Kasumi-1 (cell line): ENCODE measurements at places on chromosomes 5 and 9.

- DNase-seq: no peak
These were observed 11.8 kb upstream of the SEC16A start for GRCh38 chr9:136494531-136495215.

DNA sequence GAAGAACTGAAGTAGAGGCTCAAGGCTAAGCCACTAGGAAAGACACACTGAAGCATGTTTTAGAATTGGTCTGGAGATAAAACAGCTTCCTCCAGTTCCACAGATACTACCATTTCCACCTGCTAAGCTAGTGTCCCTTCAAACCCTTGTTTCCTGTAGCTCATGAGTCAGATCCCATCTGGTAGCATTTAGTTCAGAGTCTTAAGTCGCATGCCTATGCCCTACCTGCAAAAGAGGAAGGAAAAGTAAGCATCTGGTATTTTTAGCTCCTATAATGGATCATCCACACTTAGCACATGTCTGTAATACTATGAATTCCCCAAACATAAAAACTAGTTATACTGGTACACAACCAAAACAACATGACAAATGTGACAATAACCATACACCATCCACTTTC lies 92.1 kb downstream of the CDKN2A start:
- peak; percentile 63 for DNase-seq

- DNase-seq: no peak
These were observed 463.4 kb downstream of the PDE4D start for GRCh38 chr5:59430066-59430685.

DNA sequence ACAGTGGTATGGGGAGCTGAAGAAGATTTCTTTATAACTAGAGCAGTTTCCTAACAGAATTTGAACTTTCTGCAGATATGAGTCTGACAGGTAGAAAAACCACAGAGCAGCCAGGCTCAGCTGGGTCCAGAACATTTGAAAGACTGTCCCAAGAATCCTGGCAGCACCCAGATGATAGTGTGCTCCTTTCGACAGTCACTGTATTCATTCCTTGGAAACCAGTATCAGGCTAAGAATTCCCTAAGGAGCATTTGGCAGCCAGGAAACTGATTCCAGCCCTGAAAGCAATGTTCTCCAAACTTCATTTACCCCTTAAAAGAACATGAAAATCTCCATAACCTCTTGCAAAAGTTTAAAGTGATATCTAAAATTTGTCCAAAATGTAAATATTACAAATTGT lies 123.0 kb upstream of the MTAP start:
- no peak for DNase-seq

- DNase-seq: no peak
These were observed 78.4 kb upstream of the IL6ST start for GRCh38 chr5:56072863-56073766.

GRCh38 chr9:88503845-88504764 lies 30.9 kb upstream of the NXNL2 start:
- no peak for DNase-seq

GRCh38 chr5:167699432-167699831 lies 592.0 kb upstream of the WWC1 start:
- DNase-seq: no peak

DNA sequence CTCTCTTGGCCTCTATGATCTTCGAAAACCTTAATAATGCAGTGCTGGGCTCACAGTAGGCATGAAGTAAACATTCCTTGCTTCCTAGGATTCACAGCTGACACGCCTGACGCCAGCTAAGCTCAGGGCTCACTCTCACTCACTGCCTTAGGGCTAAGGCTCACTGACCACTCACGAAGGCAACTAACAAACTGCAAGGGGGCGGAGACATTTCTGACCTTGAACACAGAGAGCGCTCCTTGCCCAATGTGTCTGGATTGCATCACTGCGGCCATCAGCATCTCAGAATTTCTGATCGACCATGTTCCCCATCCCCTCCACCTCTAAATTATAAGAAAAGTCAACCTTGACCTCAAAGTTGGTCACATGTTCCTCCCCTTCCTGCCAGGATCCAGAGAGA lies 372.6 kb downstream of the EBF1 start:
- DNase-seq: no peak

DNA sequence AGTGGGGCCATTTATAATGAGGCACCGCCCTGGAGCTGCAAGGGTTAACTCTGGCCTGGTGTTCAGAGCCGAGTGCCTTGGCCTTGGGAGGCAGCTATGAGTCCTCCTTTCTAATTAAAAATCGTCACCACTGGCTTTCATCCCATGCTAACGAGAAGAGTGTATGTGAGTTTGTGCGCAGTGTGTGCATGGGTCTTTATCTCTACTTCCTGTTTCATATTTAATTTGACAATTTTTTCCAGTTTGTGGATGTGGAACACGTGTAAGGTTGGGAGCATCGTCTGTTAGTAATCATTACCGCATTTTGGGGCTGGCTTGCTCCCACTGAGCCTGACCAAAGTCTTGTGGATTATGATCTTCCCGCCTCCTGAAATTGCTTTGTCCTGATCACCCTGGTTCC lies 76.4 kb downstream of the NDFIP1 start:
- no peak for DNase-seq
